Central memory CD4-positive, alpha-beta T cell (primary cell): ENCODE measurements at places on chromosomes 16 and 17.

GRCh38 chr16:48405153-48405552 is 19.9 kb upstream of the SIAH1 start:
- no peak for DNase-seq

- no peak for DNase-seq
These were observed 6.2 kb downstream of the FUS start for GRCh38 chr16:31186176-31186575.

- DNase-seq: no peak
These were observed 91.7 kb upstream of the CACNG3 start for GRCh38 chr16:24164416-24164815.

- no peak for DNase-seq
These were observed 157.3 kb downstream of the ZFHX3 start for GRCh38 chr16:72890587-72890986.

DNA sequence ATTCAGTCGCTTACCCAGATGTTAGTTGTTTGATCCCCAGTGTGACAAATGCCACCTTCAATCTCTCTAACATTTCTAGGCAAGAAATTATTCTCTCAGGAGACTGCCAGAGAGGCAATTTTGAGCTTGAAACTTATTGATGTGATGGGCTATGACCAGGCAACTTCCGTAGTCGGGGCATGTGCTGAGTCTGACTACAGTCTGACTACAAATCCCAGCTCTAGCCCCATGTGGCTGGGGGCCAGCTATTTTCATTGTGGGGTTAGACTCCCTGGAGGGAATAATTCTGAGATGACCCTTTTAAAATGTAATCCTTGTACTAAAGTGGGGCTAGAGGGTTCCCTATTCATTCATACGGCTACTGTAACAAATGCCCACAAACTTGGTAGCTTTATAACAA is 65.9 kb downstream of the RBFOX1 start:
- no peak for DNase-seq

DNA sequence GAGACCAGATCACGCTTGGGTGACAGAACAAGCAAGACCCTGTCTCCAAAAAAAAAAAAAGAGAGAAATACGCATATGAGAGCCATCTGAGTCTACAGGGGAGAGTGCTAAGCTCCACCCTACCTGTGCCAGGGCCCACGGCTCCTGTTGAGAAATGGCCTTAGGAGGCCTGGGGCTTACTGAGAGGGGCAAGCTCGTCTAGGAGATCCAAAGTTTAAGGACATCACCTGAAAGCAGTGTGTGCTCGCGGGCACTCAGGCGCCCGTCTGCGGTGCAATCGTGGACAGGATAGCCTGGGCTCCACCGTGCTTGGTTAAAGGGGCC is 14.5 kb upstream of the BAIAP2 start:
- DNase-seq: no peak

DNA sequence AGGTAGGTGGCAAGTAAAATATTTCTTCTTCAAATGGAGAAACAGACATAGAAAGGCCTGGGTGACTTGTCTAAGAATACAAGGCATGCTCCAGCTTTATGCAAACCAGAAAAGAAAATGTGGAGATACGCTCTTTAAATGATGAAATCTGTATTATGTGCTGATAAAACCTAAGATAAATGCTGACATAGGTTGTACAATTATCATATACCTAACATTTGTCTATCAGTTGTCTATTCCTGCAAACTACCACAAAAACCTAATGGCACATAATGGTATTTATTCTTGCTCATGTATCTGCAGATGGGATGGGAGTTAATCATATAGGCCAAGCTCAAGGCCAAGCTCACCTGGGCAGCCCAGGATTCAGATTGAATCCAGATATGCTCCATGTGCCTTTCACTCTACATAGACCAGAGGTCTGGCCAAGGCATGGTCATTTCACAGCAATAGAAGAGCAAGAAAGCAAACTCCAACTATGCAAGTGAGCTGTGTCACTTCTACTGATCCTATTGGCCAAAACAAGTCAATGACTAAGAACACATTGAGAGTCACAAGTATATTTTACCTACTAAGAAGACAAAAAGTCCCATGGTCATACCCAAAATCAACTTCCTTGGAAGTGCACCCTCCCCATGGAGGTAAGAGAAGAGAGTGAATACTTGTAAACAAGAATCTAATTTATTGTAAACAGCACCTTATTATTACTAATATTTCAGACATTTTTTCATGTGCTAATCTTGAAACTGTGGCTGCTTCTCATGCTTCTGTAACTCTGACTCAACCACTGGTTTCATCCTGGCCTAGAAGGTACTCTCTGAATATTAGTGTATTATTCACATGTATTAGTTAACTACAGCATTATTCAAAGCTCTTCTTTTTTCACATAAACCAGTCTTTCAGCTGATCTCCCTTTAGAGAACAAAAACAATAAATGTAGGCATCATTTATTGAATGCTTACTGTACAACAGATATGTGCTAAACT is 270.7 kb upstream of the SOX9 start:
- no peak for DNase-seq

DNA sequence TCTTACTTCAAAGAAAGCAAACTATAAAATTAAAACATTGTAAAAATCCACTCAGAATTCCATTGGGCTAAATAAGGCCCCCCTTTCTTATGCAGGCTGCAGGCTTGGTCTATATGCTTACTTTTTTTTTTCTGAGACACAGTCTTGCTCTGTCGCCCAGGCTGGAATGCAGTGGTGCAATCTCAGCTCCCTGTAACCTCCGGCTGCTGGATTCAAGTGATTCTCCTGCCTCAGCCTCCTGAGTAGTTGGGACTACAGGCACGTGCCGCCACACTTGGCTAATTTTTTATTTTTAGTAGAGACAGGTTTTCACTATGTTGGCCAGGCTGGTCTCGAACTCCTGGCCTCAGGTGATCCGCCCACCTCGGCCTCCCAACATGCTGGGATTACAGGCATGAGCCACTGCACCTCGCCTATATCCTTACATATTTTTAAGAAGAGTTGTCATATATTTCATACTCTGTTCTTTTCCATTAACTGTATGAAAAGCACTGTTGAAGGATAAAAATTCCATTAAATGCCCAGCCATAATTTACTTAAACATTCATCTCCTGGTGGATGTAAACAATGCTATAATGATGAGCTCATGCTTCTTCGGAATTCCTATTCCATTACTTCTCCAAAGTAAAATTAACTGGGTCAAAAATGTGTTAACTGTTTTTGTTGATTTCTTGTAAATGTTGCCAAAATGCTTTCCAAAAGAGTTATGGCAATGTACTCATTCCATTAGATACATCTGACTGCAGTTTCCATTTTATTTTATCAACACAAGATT is 17.8 kb downstream of the SNN start:
- DNase-seq: no peak

DNA sequence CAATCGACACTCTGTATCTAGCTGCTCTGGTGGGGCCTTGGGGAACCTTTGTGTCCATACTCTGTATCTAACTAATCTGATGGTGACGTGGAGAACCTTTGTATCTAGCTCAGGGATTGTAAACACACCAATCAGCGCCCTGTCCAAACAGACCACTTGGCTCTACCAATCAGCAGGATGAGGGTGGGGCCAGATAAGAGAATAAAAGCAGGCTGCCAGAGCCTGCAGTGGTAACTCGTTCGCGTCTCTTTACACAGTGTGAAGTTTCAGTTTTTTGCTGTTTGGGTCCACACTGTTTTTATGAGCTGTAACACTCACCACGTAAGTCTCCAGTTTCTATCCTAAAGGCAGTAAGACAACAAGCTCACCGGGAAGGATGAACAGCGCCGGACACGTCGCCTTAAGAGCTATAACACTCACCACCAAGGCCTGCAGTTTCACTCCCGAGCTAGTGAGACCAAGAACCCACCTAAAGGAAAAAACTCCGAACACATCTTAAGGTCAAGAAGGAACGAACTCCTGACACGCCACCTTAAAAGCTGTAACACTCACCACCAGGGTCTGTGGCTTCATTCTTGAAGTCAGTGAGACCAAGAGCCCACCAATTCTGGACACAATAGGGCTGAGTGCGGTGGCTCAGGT is 64.6 kb downstream of the KPNA2 start:
- no peak for DNase-seq

GRCh38 chr17:48483004-48483403 is 47.8 kb downstream of the HOXB1 start:
- DNase-seq: no peak

DNA sequence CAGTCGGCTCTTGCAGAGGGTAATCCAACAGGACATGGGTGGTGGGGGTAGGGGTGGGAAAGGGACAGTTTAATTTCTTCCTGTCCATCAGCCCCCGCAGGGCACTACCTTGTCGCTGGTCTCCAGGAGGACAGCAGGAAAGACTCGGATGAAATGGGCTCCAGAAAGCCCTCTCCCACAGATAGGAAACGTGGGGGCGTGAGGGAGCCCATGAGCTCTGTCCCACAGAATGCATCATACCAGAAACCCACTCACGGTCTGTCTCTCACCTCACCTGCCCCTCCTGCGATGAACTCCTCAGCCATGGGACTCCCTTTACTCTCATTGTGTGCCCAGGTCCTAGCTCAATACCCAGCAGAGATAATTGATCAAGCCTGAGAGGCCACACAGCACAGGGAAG is 240.1 kb downstream of the GSG1L start:
- no peak for DNase-seq

GRCh38 chr16:49986351-49987124 is 38.5 kb upstream of the CNEP1R1 start:
- DNase-seq: no peak
